Activated CD4-positive, alpha-beta T cell treated with anti-CD3 and anti-CD28 coated beads, Interleukin-2, amount 10 ng/mL, durations not matched to agents 7 days and 5 days (primary cell): ENCODE measurements at places on chromosomes 5 and 9. TPM values are rescaled to one million over a fixed set of nuclear protein-coding genes. Genes with fewer than 3 reads are reported as not detected.
A peak's percentile ranks its signal among the peaks of the same experiment; 100 is the strongest.

- DNase-seq: no peak
Measured at GRCh38 chr9:90778746-90779145, 22.9 kb upstream of the SYK start.

GRCh38 chr9:20044686-20045085 lies 255.8 kb upstream of the SLC24A2 start:
- no peak for DNase-seq

GRCh38 chr5:9156282-9156681 lies 389.6 kb downstream of the SEMA5A start:
- no peak for DNase-seq

DNA sequence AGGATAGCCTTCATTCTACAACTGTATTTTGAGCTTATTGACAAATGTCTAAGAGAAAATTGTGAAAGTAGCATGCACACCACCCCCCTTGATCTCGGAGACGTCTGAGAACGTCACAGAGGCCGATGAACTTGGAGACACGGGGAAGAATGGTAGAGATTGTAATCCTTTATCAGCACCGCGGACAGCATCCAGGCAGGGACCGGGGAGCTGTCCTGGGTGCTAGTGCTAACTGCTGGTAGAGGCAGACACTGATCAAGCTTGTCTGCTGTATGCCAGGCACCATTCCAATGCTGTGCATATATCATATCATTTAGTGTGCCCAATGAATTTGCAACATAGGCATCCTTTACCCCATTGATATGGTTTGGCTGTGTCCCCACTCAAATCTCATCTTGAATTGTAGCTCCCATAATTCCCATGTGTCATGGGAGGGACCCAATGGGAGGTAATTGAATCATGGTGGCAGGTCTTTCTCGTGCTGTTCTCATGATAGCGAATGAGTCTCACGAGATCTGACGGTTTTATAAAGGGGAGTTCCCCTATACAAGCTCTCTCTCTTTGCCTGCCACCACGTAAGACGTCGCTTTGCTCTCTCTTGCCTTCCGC lies 98.8 kb downstream of the LHX2 start:
- DNase-seq: peak; percentile 60

DNA sequence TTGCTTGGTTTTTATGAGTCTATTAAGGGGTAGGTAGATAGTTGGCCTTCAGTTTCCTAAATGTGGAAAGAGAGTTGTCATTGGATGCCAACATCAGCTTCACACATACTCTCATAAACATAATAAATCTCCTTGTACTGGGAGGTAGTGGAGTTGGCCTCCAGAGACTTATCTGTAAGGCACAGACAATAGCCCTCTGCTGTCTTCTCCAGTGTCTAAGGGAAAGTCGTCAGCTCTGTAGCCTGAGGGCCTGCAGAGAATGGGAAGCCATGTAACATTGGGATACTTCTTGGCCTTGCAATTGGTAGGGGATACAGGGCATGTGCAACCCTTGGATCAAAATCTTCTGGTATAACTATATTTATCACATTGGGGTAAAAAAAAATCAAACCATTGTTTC lies 331.9 kb upstream of the KLF9 start:
- no peak for DNase-seq

GRCh38 chr9:88596376-88596775 lies 61.4 kb downstream of the NXNL2 start:
- DNase-seq: no peak

GRCh38 chr5:115415143-115415491 lies 118.7 kb upstream of the CCDC112 start:
- no peak for DNase-seq

DNA sequence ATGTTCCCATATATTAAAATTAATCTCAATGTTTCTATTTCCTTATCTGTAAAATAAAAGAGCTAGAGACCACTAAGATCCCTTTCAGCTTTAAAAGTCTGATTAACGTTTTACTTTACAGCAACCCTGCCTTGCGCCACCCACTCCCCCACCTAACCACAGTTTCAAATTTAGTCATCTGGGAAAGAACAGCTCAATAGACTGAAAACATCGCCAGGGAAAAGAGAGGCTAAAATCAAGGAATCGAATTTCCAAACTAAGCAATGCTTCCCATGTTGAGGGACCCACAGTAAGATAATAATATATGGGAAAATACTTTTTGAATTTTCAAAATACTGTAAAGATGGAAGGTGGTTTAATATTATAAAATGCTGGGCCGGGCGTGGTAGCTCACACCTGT lies 6.6 kb downstream of the SAXO1 start:
- DNase-seq: no peak

DNA sequence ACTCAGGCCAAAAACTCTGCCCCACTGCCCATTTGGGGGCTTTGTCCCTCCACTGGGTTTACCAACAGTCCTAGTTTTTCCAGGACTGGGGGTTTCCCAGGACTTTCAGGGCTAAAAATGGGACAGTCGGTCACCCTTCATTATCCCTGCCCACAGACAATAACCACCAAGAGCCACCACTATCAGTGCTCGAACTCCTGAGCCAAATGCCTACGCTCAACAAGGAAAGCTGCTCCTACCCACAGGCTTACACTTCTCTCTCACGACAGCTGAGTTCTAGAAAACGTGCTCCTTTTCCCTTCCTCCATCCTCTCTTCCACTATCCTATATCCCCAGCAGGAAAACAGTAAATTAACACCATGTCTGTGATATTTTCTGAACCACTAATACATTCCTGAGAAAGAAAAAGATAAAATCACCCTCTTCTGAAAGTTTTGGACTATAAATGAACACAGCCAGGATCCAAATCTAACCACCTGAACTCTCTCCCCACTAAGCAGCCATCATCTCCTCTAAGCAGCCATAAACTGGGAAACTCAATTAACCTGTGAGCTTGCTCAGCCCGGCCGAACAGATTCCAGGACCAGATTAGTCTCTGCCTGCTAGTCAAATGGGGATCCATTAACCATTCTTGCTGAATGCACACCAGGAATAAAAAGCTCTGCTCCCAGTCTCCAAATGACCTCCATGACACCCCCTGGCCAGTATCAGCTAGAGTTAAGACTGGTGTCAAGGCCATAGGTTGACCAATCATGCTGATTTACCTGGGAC lies 41.8 kb downstream of the KLHL3 start:
- DNase-seq: no peak

DNA sequence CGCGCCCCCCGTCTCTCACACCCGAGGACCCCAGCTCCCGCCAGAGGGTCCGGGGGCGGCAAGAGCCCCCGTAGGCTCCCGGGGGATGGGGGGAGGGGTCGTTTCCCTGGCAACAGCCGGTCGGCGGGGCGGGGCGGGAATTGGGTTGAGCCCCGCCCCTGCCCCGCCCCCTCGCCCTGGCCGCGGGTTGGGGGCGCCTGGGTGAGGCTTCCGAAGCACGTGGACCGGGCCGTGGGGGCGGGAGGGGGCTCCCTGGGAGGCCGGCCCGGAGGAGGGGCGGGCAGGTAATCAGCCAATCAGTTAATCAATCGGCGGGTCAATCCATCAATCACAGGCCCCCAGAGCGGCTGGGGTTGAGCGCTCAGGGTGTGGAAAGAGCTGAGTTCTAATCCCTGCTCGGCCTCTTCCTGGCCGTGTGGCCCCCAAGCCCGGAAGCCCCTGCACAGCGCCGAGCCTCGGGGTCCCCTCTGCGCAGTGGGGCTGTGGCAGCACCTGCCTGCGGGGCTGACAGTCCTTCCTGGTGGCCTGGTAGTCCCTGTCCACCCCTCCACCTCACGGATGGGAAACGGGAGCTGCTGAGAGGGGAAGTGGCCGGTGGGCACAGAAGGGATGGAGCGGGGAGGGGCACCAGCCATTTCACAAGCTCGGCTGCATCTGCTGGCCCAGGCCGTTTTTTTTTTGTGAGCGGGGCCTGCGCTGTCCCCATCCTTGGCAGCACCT lies 174.2 kb upstream of the IER5L start:
- no peak for DNase-seq

DNA sequence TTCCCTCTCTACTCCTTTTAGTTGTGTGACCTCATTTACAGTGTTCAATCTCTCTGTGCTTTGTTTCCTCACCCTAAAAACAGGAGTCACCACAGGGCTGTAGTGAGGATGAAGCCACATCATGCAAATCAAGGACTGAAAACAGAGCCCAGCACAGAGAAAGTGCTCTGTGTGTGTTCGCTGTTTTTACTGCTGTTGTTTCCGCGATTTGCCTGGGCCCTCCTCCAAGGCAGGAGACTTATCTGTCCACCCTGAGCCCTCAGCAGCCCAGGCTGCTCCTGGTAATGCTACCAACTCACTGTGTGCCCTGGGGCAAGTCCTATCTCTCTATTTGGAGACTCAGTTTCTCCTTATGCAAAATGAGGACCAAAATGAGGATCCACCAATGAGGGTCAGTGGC lies 87.2 kb upstream of the NEURL1B start:
- DNase-seq: no peak

DNA sequence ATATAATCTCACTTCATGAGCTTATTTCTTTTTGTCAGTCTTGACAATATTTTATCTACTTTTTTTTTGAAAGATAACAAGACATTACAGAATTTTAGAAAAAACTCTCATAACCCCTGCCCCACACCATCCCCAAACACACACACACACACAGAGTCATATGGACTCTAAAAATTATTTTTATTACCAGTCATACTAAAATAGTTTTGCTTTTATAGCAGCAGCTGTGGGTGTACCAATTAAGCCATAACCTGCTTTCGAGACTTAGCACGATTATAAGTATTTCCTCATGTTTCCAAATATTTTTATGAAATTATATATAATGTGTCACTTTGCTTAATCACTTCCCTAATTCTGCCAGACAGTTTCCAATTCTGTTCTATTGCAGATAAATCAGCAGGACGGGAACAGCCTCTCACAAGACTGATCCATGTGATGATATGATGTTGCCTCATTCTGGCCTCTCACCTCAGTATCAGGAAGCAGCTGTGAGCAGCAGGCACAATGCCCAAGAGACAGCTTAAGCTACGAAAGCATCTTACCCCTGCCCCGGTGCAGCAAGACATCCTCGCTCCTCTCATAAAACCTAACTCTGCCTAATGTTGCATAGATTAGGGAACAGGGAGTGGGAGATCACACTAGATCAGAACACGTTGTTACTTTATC lies 7.0 kb downstream of the PDCL start:
- DNase-seq: no peak

GRCh38 chr5:62327138-62328053 lies 21.4 kb downstream of the KIF2A start:
- DNase-seq: no peak

- DNase-seq: no peak
Measured at GRCh38 chr9:120383611-120383998, 196.4 kb downstream of the CDK5RAP2 start.

GRCh38 chr5:16315501-16315900 lies 135.9 kb upstream of the MARCHF11 start:
- DNase-seq: no peak

DNA sequence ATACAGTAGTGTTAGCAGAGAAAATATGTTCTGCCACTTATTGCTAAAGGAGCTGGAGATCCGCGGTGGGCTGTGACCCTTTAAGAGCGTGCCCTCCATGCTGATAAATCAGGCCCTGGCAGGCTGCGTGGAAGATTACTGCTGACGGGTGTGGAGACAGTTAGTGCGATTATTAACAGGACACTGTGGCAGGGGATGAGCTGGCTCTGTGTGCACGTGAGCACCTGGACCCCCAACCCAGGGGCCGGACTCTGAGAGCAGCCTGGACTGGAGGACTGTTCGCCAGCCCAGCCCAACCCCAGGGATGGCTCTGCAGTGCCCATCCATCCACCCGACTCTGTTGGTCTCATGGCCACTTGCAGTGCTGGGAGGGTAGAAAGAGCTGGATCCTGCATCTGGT lies 162.0 kb downstream of the MELK start:
- DNase-seq: no peak

DNA sequence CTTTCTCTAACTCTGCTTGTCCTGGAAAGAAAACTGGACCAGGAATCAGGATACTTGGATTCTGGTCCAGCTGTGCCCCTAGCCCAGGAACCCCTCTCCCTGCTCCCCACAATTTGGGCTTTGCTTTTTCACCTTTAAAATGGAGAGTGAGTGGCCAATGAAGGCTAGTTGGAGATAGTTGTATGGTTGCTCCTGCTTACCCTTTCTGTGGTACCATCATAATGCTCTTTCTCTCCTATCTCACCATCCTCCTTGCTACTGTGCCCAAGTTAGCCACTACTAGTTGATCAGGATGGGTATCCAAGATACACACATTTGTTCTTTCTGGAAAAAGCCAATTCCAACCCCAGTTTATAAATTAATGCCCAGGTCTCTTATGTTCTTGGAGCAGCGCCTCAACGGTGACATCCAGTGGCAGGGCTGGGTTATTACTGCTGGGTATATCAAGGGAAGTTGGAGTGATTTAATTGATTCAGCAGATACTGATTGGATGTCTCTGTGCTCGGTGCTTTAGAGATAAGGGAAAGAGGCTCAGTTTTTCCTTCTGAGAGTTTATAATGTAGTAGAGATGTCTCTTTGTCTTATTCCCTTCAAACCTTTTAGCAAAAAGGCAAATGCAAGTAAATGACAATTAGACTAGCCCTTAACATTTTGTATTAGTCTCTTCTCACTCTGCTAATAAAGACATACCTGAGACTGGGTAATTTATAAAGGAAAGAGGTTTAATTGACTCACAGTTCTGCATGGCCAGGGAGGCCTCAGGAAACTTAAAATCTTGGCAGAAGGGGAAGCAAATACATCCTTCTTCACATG lies 38.5 kb downstream of the FAXDC2 start:
- DNase-seq: peak; percentile 71

Gene SMARCA2
- 264 TPM for total RNA-seq

Gene NR5A1
- not detected for total RNA-seq

Gene NDST1
- total RNA-seq: 0.71 TPM

Gene PCDHA10
- not detected for total RNA-seq

Gene SLC34A3
- total RNA-seq: not detected

Gene CERCAM
- 0.37 TPM for total RNA-seq

Gene IFNA2
- total RNA-seq: not detected

Gene ADGRD2
- total RNA-seq: not detected
